ENCODE measurements at places on chromosomes 7 and 10.

DNA sequence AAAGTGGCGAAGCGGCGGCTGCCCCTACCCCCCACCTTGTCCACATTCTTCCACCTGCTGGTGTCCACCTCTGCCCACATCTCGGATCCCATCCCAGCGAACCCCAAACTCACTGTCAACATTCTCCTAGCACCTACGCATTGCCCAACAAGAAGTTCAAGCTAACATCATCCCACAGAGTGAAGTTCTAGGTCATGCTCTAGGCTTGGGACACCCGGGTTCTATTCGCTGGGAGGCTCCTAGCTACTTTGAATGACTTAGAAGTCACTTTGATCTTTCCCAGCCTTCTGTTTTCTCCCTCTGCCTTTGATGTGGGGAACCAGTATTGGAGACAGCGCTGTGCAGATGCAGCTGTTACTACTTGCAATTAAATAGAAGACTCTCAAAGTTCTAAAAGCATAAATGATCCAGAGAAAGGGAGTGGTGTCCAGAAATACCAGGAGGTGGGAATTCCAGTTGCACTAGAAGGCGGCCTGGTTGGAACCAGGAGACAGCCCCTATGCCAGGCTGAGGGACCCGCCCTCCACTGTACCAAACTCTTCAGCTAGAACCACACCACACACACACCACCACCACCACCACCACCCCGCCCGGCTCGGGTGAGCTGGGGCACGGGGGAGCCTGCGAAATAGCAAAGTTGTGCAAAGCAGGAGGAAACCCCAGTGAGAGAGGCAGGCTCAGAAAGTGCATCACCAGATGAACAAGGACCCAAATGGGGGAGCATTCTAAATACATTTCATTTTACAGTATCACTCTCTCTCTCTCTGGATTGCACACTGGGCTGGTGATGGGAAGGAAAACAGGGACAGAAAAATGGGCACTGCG is 5.5 kb upstream of the VGF start:
- no peak for DNase-seq

DNA sequence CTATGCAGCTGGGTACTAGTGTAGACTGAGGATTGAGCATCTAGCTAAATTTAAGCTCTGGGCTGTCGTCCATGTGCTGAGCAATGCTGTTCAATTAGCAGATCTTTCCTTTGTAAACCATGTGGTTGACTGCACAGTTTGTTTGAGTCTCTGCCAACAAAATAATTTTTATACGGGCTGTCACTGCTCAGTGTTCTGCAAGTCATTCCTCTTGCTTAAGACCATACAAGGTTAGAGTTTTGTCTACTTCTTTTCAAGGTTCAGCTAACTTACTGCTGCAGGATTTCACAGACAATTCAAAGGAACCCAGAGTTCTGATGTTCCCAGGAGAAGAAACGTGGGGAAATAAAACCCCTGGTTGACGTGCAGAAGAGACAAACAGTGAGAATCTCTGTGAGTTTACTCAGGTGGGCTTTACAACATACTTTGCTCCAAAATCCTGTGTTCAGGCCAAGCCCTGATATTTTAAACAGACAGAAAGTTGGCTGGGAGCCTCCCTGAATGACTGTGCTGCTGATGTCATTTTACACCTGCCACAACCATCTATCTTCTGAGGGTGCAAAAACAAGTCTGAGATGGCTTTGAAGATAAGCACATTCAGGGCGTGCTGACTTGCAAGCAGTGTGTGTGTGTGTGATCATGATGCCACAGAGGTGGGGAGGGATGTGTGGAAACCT is 177.1 kb upstream of the SVIL start:
- no peak for DNase-seq

DNA sequence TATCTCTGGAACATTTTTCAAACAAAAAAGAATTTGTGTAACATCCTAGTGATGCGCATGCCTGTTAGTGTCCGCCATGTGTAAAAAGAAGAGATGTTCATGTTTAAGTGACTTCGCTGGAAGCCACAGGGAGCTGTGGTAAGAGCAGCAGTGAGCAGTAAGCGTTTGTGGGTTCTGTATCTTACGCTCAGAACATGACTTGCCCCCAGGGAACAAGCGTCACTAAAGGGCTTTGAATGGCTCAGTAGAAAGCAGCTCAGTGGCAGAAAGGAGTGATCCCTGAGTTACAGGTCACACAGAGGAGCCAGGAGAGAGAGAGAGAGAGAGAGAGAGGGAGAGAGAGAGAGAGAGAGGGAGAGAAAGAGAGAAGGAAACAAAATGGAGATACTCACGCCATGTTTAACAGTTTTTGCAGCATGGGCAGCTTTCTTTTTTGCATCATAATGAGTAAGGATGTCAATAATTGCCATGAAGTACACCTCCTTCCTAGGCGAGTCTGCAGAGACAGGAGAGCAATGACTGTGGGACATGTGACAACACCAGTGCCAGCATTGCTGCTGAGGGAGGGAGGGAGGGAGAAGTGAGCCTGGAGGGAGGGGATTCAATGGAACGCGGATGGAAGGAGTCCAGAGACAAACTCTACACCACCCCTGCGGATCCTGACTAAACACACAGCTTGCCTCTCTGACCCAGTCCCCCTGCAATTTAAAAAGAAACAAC is 174.6 kb downstream of the PIP4K2A start:
- DNase-seq = no peak

GRCh38 chr7:105439174-105439893 is 50.6 kb upstream of the SRPK2 start:
- DNase-seq = no peak

DNA sequence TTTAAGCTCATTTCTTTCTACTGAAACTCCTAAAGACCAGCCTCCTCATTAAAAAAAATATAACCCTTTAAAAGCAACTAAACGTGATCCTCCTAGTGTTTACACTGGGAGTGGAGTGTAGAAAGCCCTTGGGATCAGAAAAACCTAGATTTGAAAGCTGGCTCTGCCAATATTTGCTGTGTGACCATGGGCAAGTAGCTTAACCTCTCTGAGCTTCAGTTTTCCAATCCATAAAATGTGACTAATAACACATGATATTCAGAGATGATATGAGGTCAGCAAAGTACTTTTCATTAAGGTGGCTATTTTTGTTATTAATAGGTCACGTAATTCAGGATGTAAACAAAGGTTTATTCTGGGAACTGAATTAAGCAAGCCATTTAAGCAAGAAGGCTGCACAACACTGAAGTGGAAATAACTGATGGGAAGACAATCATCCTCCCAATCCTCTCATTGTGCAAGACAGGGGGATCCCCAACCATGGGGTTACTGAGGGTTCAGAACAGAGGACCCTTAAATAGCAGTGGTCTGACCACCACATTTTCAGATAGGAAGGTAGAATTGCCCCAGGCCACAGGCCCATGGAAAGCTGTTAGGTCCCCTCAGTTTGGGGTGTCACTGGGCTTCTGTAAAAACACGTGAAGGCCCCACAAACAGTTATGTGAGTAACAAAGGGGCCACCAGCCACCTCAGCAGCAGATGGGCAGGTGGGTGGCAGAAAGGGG is 49.1 kb upstream of the EEPD1 start:
- DNase-seq = no peak

DNA sequence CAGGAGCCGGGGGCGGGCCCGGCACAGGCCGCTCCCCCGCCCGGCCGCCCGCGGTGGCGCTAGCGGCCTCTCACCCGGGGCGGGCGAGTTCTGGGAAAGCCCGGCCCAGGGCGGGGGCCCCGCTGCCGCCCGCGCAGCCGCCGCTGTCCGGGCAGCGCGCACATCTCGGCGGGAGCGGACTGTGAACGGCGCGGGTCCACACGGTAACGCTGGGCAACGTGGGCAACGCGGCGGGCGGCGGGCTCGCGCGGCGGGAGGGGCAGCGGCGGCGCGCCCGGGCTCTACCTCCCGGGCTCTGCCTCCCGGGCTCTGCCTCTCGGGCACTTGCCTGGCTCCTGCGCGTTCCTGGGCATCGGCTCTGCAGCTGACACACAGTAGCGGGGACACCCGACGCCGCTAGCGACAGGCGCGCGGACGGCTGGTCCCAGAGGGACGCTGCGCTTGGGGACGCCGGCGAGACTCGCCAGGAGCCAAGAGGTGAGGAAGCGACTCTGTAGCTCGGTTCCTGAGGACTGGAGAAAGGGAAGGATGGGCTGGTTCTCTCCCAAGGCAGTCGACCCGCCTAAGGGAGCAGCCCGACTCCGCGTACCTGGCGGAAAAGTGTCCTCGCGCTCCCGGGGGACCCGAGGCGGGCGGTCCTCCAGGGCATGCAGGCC is at the start of gene PLCE1:
Gene PLCE1, plus strand, starts transcription at position 150 of the 656 bp plus-strand sequence. CDS start 37,116 bp downstream, outside the sequence.
- no peak for DNase-seq
